ENCODE measurements at places on chromosomes 2 and 18. TPM values are rescaled to one million over a fixed set of nuclear protein-coding genes. Genes with fewer than 3 reads are reported as not detected.

DNA sequence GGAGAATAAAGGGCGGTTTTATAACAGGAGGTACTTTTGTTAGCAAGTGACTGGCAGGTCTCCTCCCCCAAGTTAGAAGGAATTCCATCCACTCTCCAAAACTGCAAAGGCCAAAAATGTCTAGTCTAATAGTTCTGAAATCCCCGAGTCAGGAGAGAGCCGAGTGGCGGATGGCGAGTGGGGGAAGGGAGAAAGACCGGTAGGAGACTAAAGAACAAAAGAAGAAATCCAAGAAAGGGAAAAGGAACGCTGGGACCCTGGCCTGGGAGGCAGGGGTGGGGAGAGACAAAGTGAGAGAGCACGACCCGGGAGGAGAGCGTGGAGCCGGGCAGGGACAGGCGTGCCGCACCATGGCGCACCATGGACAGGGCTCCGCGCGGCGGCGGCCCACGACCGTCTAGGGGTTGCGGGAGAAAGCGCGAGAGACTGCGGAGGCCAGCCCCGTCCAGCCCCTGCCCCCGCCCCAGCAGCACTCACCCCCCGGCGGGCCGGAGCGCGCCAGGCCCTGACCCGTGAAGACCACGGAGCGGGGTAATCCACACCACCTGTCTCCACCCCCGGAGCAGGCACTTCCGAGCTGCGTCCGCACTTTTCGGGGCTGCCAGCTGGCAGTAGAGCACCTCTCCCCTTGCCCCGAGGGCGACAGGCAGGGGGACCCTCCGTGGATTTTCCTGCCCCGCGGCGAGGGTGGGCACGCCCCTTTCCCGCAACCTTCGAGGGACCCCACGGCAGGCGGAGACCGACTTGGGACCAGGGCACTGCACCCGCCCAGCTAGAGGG lies 1.6 kb downstream of the CDH2 start:
- peak; percentile 42 for DNase-seq

The SULT1C4 gene
- polyA plus RNA-seq = 48.5 TPM

The PPP1R1C gene
- polyA plus RNA-seq = 3.1 TPM

GRCh38 chr2:110832740-110833139 lies 100.4 kb downstream of the ACOXL start:
- DNase-seq = no peak

The ALPI gene
- polyA plus RNA-seq = not detected

GRCh38 chr18:50726960-50727589 lies 92.7 kb downstream of the MRO start:
- DNase-seq = no peak

DNA sequence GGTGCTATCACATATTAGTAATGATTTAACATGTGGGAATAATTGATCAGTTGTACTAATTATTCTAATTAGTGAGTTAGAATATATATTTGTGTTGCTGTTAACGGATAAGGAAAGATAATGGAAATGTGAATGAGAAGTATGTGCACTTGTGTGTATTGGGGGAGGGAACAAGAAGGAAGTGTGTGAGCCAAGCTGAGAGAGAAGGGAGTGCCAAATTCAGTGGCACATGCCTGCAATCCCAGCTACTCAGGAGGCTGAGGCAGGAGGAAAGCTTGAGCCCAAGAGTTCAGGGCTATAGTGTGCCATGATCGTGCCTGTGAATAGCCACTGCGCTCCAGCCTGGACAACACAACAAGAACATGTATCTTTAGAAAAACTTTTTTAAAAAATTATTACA lies 9.3 kb downstream of the BARD1 start:
- DNase-seq = no peak

DNA sequence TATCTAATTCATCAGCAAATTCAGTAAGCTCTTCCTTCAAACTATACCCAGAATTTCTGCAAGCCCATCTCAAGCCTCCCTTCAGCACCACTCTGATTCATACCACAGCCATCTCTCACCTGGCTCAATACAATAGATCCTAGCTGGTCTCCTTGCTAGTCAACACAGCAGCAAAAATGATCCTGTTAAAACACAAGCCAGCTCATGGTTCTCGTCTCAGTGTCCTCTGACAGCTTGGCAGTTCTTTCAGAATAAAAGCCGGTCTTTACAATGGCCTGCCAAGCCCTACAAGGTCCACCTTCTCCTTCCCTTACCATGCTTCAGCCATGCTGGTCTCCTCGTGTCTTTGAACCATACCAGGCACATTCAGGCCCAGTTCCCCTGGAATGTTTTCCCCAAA lies 296.9 kb upstream of the RND3 start:
- no peak for DNase-seq

GRCh38 chr18:56575819-56576663 lies 62.4 kb downstream of the TXNL1 start:
- peak; percentile 69 for DNase-seq

The SERPINB4 gene
- polyA plus RNA-seq = not detected

- DNase-seq = no peak
Measured at GRCh38 chr18:58209326-58209725, 165.3 kb downstream of the NEDD4L start.

DNA sequence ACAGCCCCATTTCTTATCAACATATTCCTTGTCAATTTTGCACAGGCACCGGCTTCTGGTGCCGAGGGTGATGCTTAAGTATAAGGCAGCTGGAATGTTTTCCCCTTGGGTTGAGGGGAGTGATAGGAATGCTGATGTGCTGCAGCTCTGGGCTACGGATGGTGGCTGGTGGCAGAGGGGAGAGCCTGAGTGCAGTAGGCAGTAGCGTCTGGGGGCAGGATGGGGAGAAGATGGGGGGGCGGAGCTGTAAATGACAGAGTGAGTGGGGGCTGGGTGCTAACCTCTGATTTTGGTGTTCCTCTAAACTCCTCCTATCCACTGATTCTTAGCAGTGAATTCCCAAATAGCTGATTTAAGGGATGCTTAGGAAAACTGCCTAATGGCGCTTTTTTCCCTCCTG lies 20.7 kb downstream of the TMEM178A start:
- DNase-seq = no peak

- DNase-seq = no peak
Measured at GRCh38 chr2:69196327-69197117, 183.5 kb downstream of the ANTXR1 start.

The MDH1 gene
- 374 TPM for polyA plus RNA-seq

The COLEC11 gene
- 1.7 TPM for polyA plus RNA-seq

- DNase-seq = no peak
Measured at GRCh38 chr2:60540074-60540473, 13.4 kb downstream of the BCL11A start.

- no peak for DNase-seq
Measured at GRCh38 chr2:209141818-209142217, 282.0 kb upstream of the MAP2 start.

The PROC gene
- 3.2 TPM for polyA plus RNA-seq

DNA sequence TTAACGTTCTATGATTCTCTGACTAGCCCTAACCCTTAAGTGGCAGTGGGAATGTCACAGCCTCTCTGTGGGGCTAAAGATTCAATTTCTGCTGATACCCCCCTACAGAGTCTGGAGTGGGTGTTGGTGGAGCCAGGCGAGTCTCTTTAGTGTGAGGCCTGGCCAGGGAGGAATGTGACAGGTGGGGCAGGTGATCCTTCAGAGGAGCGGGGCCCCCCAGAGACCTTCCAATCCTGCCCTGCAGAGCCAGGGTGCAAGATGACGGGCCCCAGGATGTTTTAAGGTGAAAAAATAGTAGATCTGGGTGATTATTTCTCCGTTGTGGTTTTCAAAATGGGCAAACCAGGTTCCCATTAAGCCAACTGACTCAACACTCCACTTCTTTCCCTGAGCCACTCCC lies 28.2 kb upstream of the DNMT3A start:
- DNase-seq = no peak

The CHRNG gene
- 1.1 TPM for polyA plus RNA-seq

The STON1 gene
- 31.6 TPM for polyA plus RNA-seq

- no peak for DNase-seq
Measured at GRCh38 chr18:59735269-59735860, 38.1 kb upstream of the CCBE1 start.

DNA sequence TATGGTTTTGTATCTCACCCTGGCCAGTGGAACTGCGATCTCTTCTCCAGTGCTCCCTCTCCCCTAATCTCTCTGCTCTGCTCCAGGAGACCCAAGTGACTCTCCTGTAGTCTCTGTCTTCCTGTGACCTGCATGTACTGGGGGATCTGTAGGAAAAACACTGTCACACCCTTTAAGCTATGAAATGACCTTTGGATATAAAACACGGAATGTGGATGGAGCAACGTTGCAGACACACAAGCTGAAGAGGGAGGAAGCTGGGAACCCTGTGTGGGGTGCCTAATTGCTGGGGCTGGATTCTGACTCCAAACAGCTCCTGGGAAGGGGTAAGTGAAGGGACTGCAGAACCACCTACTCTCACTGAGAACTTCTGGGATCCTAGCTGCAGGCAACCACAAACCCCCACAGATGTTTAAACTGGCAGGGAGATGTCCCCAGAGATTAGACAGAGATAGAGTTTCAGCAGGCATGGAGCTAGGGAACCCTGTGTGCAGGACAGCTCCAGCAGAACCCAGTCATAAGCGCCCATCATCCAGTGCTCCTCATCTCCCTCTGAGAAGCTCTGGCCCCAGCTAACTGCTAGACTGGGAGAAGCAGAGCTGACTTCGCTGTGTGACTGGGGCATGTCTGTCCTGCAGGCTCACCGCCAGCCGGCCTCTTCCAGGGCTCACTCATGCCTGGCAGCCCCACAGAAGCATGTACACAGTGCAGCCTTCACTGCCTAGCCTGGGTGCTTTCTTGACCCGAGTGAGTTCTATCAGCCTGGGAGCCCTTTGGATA lies 482.7 kb upstream of the SETBP1 start:
- DNase-seq = no peak

The CRYGA gene
- not detected for polyA plus RNA-seq

The SPDYA gene
- polyA plus RNA-seq = 1.3 TPM

GRCh38 chr2:151793123-151793522 lies 35.1 kb downstream of the ARL5A start:
- DNase-seq = no peak

The MERTK gene
- polyA plus RNA-seq = 18.7 TPM

DNA sequence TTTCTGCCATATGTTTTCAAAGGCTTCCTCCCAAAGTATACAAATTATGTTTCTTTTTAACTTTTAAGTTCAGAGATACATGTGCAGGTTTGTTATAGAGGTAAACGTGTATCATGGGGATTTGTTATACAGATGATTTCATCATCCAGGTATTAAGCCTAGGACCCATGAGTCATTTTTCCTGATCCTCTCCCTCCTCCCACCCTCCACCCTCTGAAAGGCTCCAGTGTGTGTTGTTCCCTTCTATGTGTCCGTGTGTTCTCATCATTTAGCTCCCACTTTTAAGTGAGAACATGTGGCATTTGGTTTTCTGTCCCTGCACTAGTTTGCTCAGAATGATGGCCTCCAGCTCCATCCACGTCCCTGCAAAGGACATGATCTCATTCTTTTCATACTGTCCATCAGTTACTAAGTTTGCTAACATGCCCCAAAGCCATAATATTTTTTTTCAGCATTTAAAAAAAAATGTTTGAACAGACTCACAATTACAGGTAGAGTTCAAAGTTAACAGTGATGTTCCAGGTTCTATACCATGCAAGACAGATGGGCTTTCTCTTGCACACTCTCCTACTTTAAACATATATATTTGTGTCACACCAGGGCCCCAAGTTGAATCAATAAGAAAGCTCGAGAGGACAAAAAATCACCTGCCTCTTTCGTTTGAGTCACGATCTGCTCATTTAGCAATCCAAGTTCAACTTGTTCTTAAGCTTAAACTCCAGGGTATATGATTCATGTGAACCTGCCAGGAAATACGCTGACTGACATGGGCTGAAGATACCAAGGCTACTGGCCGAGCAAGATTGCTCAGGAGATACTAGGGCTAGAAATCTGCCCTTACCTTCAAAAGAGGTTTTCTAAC lies 77.6 kb downstream of the AP1S3 start:
- no peak for DNase-seq

- no peak for DNase-seq
Measured at GRCh38 chr2:78586316-78586715, 439.2 kb upstream of the REG3G start.

- DNase-seq = no peak
Measured at GRCh38 chr2:75562513-75562864, 1.8 kb upstream of the EVA1A start.
